ENCODE measurements at places on chromosomes 3 and 15.

DNA sequence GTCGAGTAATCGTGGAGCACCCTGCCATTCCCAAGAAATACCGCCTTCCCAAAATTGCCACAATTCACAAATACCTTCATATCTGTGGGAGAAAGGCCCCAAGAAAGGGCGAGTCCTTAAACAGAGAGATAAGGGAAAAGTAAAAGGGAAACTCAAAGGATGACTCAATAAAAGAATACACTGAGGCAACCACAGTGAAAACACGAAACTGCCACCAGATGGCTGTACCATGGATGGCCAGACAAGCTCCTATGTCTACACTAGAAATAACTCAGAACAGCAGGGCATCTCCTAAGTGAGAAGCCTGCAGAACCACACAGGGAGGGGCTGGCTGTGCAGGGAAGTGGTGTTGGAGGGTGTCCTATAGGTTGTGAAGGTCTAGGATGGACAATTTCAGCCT is 25.0 kb downstream of the SRGAP3 start:
- DNase-seq = peak; percentile 39

GRCh38 chr15:37111427-37111717 is 11.0 kb upstream of the MEIS2 start:
- no peak for DNase-seq

- no peak for DNase-seq
Measured at GRCh38 chr3:25547103-25547502, 117.6 kb downstream of the TOP2B start.

GRCh38 chr3:153162513-153163392 is 727 bp downstream of the RAP2B start:
- peak; percentile 33 for DNase-seq

- DNase-seq = no peak
Measured at GRCh38 chr15:89150762-89151664, 62.8 kb downstream of the ABHD2 start.

DNA sequence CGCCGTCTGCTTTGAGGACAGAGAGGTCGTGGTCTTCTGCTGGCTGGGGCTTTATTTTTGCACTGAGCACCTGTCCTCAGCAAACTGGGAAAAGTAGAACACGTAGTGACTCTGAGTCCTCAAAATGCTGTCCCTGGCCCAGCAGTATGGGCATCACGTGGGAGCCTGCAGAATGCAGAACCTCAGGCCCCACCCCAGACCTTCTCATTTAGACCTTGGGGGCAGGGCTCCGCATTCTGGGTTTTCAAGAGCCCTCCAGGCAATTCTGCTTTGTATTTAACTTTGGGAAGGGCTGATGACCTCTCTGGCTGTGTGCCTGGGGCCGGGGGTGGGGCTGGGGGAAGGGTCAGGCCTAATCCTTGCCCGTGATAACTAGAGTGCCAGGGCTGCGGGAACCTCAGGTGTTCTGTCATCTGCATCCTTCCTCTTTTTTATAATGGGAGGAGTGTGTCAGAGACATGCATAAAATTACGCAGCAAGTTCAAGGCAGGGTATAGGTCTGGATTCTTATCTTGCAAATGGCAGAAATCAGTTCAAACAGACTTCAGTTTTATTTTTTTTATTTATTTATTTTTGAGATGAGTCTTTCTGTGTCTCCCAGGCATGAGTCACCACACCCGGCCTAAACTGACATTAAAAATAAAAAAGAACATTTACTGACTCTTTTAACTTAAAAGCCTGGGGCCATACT is 11.1 kb downstream of the SLC6A6 start:
- peak; percentile 45 for DNase-seq

GRCh38 chr3:2211568-2211967 is 112.9 kb downstream of the CNTN4 start:
- no peak for DNase-seq

- DNase-seq = no peak
Measured at GRCh38 chr15:70127288-70127746, 29.6 kb upstream of the TLE3 start.

GRCh38 chr15:87764461-87765240 is 491.9 kb downstream of the NTRK3 start:
- peak; percentile 72 for DNase-seq

- DNase-seq = no peak
Measured at GRCh38 chr3:67699882-67700281, 45.5 kb upstream of the SUCLG2 start.

GRCh38 chr3:163071713-163072112 is 1575.1 kb downstream of the OTOL1 start:
- DNase-seq = no peak

- no peak for DNase-seq
Measured at GRCh38 chr3:116877968-116878367, 168.4 kb downstream of the TUSC7 start.

DNA sequence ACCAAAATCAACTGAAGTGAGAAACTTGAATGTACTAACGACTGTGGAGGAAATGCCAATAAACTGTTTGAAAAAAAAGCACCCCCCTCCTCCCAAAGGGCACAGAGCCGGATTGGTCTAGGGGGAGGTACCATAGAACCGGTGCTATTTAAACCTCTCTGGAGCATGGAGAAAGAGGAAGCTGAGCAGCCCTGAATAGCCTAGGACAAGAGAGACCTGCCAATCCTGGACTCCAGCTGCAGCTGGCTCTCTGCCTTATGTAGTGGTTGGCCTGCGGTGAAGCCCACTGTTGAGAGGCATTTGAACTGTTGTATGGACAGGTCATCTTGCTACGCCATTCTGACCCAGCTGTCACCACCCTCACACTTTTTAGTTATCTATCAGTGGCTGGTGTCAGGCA is 1.5 kb upstream of the SH3GL3 start:
- no peak for DNase-seq

GRCh38 chr3:108486941-108487340 is 23.5 kb downstream of the MYH15 start:
- peak; percentile 37 for DNase-seq
